Activated T-helper 2 cell treated with anti-CD3 and anti-CD28 coated beads, Interferon-gamma antibody, Interleukin-2, Interleukin-4, amounts not matched to agents 10 μg/mL and 5 μg/mL and 100 μg/mL, durations not matched to agents 14 hours and 24 hours and 36 hours (primary cell): ENCODE measurements at places on chromosomes 2 and 18. TPM values are rescaled to one million over a fixed set of nuclear protein-coding genes. Genes with fewer than 3 reads are reported as not detected.

DNA sequence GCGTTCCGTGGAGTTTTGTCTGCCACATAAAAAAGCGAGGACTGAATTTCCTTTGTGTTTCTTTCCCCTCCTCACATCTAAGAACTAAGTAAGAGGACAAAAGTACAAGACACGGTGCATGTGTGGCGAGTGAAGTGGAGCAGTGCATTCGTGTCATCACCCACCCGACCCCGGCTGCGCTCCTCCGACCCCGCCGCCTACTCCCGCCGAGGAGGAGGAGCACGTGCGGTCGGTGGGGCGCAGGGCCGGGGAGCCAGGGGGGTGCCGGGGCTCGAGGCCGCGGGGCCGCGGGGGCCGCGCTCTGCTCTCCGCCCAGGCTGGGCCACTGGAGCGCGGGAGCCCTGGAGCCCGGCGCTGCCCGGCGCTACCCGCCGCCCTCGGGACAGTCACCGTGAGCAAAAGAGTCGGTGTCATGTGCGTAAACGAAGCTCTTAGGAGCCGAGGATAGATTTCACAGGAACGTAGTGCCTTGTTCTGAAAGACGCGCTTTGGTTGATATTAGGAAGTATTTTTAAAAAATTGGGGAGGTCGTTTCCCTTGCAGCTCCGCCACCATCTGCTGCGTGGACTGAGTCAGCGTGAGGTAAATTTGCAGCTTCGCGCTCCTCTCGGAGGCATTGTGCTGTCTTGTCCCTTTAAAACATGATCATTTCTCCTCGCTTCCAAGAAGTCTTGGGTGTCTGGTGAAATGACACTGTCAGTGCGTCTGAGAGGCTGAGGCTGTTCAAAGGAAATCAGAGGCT is 11.0 kb downstream of the TBR1 start:
- peak; percentile 9 for DNase-seq
- H3K36me3 ChIP-seq: peaks cover 10% of the 10 kb centered on the region
- H3K4me1 ChIP-seq: peaks cover 25% of the 10 kb centered on the region
- peaks cover 85% of the 10 kb centered on the region for H3K27me3 ChIP-seq
- H3K4me3 ChIP-seq: peak overlapping the region; percentile 54

ABCG5 gene
- 0.14 TPM in 2 replicates for total RNA-seq

MATN3 gene
- not detected in 2 replicates for total RNA-seq

SSB gene
- 99.7 and 111 TPM in 2 replicates for total RNA-seq

DNA sequence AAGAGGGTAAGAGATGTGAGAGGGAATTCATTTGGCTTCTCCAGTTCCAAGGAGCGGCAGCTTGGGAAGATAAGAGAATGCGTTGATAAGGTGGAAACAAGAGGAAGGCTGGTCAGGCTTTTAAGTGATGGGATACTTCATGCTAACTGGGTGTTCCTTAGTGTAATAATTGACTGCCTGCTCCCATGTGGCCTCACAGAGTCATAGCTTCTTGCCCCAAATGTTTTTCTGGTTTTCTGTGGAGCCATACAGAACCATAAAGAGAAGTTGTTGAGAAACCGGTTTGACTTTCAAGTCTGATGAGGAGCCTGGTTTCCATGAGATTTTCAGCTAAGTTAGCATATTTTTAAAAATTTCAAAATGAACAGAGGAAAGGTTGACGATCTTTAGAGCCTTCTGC is 97.5 kb upstream of the ZFP36L2 start:
- H3K4me1 ChIP-seq: no peaks in the 10 kb centered on the region
- H3K27ac ChIP-seq: no peak overlapping the region
- no peak overlapping the region for H3K4me3 ChIP-seq
- H3K27me3 ChIP-seq: no peaks in the 10 kb centered on the region
- no peak for DNase-seq
- H3K36me3 ChIP-seq: peaks cover 36% of the 10 kb centered on the region

DNA sequence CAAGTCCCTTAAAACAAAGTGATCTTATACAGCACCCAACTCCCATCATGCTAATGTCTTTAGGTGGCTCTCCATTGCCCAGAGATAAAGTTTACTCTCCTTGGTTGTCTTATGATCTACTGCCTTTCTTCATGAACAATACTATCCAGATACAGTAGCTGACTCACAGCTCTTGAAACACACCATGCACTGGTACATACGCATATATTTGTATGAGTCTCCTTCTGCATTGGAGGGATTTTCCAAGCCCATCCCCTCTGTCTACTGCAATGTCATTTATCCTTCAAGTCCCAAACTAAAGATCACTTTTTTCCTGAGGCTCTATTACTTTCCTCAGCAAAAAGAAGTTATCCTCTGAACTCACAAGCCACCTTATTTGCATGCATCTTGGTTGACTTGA is 84.7 kb upstream of the LRATD1 start:
- H3K36me3 ChIP-seq: no peaks in the 10 kb centered on the region
- H3K27me3 ChIP-seq: no peaks in the 10 kb centered on the region
- H3K4me3 ChIP-seq: no peak overlapping the region

DNA sequence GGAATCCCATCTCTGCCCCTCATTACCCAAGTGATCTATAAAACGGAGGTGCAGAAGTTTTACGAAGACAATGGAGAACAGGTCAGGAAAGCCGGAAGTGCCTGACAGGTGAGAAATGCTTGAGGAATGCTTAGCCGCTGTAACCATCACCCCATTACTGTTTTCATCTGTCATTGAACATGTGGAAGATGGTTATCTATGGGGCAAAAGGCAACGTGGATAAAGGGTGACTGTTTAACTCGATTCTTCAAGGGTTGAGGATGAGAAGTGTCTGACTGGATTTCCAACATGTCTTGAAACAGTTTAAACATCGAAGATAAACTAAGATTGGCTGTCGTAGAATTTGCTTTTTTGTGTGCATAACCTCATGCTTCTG is 17.3 kb downstream of the HK2 start:
- H3K36me3 ChIP-seq: peaks cover 60% of the 10 kb centered on the region
- no peaks in the 10 kb centered on the region for H3K27me3 ChIP-seq
- no peak overlapping the region for H3K4me3 ChIP-seq
- peaks cover 49% of the 10 kb centered on the region for H3K4me1 ChIP-seq

DNA sequence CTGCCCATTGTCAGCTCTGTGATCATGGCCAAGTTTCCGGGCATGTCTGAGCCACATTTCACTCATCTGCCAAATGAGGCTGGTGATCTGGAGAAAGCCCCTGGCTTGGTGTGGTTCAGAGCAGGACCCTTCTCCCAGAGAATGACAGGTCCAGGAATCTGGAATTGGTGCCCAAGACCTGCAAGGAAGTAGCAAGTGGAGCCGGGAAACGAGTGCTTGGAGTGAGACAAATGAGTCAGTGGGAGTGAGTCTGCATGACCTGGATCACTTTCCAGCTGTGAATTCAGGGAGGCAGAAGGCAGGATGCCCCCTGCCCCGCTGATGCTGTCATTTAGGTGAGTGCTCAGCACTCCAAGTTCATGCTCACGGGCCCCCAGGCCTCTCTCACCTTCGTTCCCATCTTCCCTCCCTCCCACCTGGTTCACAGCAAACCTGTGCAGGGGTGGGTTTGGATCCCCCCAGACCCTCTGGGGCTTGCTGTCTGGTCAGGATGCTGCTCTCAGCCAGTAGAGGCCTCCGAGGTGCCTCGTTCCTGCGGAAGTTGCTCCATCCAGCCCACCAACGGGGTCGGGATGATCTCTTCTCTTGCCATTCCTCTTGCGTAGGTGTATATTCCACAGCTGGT is 104.4 kb downstream of the INHBB start:
- H3K4me1 ChIP-seq: no peaks in the 10 kb centered on the region
- no peak for DNase-seq
- no peak overlapping the region for H3K4me3 ChIP-seq
- peaks cover 4% of the 10 kb centered on the region for H3K27me3 ChIP-seq

ASPRV1 gene
- total RNA-seq: 1.0 and 1.1 TPM in 2 replicates

DNA sequence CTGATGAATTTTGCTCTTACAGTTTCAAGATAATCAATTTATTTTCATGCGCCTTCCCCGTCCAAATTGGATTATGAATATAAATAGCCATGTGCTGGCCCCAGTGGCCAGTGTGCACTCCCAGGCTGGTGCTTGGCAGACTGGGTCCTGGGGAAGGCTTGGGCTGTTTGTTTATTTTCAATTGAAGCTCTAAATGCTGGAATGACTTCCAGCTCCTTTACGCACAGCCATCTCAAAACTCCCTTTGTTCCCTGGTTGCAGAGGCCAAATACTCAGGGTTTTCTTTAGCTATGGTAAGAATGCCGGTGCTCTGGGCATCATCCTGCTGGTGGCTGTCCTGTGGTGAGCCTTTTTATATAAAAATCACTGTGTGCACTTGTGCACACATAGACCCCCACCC is 131.5 kb downstream of the PRKCE start:
- no peaks in the 10 kb centered on the region for H3K36me3 ChIP-seq
- H3K4me1 ChIP-seq: peaks cover 39% of the 10 kb centered on the region
- H3K27ac ChIP-seq: no peak overlapping the region
- no peak overlapping the region for H3K4me3 ChIP-seq
- H3K27me3 ChIP-seq: no peaks in the 10 kb centered on the region

- H3K4me3 ChIP-seq: no peak overlapping the region
- DNase-seq: no peak
- H3K4me1 ChIP-seq: no peaks in the 10 kb centered on the region
- H3K36me3 ChIP-seq: no peaks in the 10 kb centered on the region
Observed at GRCh38 chr2:30641765-30642345, 165.4 kb downstream of the CAPN13 start.

C2orf78 gene
- not detected in 2 replicates for total RNA-seq

SATB2 gene
- 0.05 TPM in 2 replicates for total RNA-seq

GRCh38 chr18:22282311-22283115 is 113.1 kb downstream of the GATA6 start:
- no peaks in the 10 kb centered on the region for H3K36me3 ChIP-seq
- no peaks in the 10 kb centered on the region for H3K4me1 ChIP-seq
- no peak overlapping the region for H3K4me3 ChIP-seq
- H3K27me3 ChIP-seq: no peaks in the 10 kb centered on the region
- no peak overlapping the region for H3K27ac ChIP-seq

ERBB4 gene
- not detected in 2 replicates for total RNA-seq

DNA sequence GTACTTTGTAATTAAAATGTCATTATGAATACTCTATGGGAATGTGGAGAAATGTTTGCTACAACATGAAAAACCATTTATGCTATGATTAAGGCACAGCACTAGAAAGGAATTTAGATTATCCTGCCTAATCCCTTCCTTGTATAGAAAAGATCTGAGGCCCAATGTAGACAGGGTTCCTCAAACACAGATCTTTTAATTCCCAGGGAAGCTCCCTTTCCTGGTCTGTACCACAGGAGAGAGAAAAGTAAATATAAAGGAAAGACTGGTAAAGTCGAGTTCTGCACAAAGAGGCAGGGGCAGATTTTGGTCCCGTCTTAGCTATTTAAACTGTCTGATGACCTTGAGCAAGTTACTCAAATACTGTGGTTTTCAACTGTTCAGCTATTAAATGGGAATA is 84.7 kb downstream of the ICA1L start:
- no peak for DNase-seq
- peaks cover 47% of the 10 kb centered on the region for H3K36me3 ChIP-seq
- peaks cover 5% of the 10 kb centered on the region for H3K4me1 ChIP-seq
- no peak overlapping the region for H3K4me3 ChIP-seq

DNA sequence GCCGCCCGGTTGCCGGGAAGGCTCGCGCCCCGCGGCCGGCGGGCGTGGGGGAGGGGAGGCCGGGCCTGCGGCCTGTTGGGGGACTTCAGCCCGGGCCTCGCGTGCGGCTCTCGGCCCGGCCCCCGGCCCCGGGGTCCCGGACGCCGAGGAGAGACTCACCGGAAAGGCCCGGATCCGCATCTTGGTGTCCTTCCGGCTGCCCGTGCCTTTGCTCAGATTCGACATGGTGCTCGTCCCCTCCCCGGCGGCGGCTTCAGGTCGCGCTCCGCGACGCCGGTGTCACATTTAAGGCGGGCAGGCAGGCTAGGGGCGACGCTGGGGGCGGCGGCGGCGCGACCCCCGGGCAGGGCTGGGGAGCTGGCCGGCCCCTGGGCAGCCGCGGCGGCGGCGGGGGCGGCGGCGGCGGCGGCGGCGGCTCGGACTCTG is 365 bp downstream of the CUL3 start:
- peak overlapping the region; percentile 81 for H3K4me3 ChIP-seq
- no peaks in the 10 kb centered on the region for H3K27me3 ChIP-seq
- H3K4me1 ChIP-seq: peaks cover 47% of the 10 kb centered on the region
- DNase-seq: peak; percentile 60

- H3K4me3 ChIP-seq: no peak overlapping the region
- H3K36me3 ChIP-seq: no peaks in the 10 kb centered on the region
- DNase-seq: no peak
- H3K27ac ChIP-seq: no peak overlapping the region
- H3K27me3 ChIP-seq: no peaks in the 10 kb centered on the region
Observed at GRCh38 chr2:96404446-96405373, 69.1 kb downstream of the NCAPH start.

DNA sequence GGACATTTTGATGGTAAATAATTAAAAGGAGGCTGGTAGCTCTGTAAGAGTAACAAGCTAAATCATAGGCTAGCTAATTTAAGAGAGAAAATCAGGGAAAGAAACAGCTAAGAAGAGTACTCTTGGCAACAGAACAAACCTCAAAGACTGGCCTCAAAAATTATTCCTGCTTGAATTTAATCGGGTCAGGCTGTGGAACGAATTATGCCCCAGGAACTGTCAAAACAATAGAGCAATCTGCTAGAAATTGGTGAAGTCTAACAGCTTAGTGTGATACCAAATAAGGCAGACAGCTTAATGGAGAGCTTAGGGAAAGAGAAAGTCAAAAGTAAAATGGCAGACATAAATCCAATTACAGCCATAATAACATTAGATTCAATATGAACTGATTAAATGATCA is 215.7 kb downstream of the MREG start:
- no peaks in the 10 kb centered on the region for H3K27me3 ChIP-seq
- H3K4me1 ChIP-seq: peaks cover 27% of the 10 kb centered on the region
- no peak overlapping the region for H3K4me3 ChIP-seq

- H3K36me3 ChIP-seq: no peaks in the 10 kb centered on the region
- DNase-seq: no peak
- no peak overlapping the region for H3K27ac ChIP-seq
- no peak overlapping the region for H3K4me3 ChIP-seq
- no peaks in the 10 kb centered on the region for H3K27me3 ChIP-seq
- H3K4me1 ChIP-seq: no peaks in the 10 kb centered on the region
Observed at GRCh38 chr18:11215216-11215615, 65.8 kb upstream of the PIEZO2 start.

GRCh38 chr2:59080451-59081181 is 839.5 kb upstream of the FANCL start:
- no peak overlapping the region for H3K27ac ChIP-seq
- no peaks in the 10 kb centered on the region for H3K4me1 ChIP-seq
- no peak overlapping the region for H3K4me3 ChIP-seq
- H3K27me3 ChIP-seq: no peaks in the 10 kb centered on the region

DNA sequence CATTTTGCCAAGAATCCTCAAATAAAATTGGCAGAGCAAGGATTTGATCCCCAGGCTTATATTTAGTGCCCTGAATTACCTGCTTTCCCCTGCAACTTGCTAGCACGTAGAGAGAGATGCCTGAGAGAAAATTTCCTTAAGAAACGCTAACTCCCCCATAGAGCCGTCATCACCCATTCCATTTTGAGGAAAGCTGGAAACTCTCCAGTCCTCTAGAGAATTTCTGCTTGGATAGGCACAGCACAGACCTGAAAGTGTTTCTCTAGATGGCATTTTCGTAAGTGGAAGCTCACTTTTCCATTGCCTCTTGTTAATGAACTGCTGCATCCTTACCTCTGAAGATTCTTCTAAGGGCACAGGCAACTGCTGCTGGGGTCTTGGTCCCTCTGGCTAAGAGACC is 277.8 kb upstream of the SIX2 start:
- DNase-seq: no peak
- H3K27ac ChIP-seq: no peak overlapping the region
- peaks cover 8% of the 10 kb centered on the region for H3K4me1 ChIP-seq
- H3K4me3 ChIP-seq: no peak overlapping the region

POMC gene
- total RNA-seq: 5.8 and 6.7 TPM in 2 replicates

- no peak overlapping the region for H3K27ac ChIP-seq
- peaks cover 20% of the 10 kb centered on the region for H3K4me1 ChIP-seq
- no peak for DNase-seq
Observed at GRCh38 chr2:70283500-70284191, 9.9 kb downstream of the SNRPG start.
